ENCODE measurements at places on chromosomes 11 and 22.

GRCh38 chr11:100876815-100877520, 189.9 kb downstream of the ARHGAP42 start:
- no peak for DNase-seq

GRCh38 chr11:20360650-20361049, 2.9 kb upstream of the HTATIP2 start:
- peak; percentile 56 for DNase-seq

DNA sequence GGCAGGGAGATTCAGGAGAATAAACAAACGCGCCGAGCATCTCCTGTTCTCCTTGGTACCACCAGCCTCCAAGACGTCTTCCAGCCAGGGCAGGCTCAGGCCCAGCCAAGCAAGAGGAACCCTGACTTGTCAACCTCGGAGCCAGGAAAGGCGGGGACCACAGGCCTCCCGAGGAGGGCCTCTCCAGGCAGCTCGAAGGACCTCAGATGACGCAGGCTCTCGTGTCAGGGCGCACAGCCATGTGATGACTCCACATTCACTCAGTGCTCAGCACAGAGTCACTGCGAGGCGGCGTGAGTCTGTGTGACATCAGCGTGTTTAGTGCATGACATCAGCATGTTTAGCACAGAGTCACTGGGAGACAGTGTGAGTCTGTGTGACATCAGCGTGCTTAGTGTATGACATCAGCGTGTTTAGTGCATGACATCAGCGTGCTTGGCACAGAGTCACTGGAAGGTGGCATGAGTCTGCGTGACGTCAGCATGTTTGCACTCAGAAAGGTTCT, 241.4 kb downstream of the BRD1 start:
- no peak for DNase-seq

DNA sequence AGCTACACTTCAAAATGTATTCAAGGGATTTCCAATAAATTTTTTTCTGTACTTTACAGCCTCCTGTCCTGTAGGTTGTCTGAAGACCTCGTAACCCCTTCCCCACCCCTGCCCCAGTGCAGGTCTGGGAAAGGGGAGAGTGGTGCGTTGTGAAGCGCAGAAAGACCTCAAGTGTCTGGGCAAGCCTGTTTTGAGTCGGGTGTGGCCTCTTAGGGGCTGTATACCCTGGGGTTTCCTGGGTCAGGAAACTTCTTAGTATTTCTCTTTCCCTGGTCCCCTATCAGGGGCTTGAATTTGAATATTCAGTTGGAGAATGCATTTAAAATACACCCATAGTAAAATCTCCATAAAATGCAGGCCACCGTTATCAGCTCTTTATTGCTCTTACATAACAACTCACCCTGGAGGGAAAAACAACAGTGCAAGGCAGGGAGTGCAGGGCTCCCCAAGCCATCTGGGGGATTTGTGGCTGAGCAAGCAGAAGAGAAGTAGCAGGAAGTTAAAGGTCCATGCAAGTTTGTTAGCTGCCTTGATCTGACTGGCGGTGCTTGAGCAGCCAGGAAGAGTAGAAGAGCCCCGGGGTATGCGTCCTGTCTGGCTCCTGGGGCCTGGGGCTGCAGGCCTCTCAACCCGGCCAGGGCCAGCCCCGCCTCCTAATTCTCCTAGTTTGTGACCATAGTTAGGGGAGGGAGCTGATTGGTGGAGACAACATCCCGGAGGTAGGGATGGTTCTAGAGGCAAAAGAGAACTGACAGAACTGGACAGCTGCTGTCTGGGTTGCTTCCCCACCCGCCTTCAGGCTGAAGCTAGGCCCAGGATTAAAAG, 25.7 kb downstream of the ARHGAP1 start:
- DNase-seq = peak; percentile 61

GRCh38 chr11:123203934-123204333, 8.9 kb upstream of the CLMP start:
- DNase-seq = no peak

All from CD4-positive, alpha-beta T cell treated with Interleukin-6 for 4 hours (primary cell).